Stimulated activated CD4-positive, alpha-beta T cell treated with anti-CD3 and anti-CD28 coated beads, Interleukin-1b, Interleukin-23, amount 100 ng/mL, for 1 hour (primary cell): ENCODE measurements at places on chromosomes 2 and 18.

DNA sequence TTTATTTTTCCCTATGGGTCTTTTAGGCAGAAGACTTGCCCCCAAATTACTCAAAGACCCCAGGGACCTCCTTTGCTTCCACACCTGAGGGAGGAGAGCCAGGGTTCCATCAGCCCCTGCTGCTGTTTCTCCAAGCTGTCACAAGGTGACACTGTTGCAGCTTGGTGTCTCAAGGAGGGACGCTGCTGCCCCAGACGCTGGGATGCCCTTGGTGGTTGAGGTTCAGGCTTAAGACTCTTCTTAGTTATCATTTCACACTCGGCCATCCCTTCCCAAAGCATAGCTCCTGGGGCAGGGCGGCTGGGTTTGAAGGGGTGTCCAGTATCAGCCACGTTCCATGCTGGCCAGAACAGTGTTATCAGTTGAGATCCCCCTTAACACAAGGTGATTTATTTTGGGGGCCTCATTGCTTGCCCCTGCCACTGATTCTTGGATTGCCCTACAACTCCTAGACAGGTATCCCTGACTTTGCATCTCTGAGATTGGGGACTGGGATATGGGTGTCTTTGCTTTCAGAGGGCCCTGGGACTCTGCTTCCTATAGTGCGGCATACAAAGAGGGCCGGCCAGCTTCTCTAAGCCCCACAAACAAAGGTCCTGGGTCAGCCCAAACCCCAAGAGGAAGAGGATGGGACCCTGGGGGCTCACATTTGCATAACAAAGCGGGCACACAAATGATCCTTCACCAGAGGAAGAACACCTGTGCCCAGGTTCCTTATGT lies 22.7 kb downstream of the GPR55 start:
- DNase-seq = no peak

DNA sequence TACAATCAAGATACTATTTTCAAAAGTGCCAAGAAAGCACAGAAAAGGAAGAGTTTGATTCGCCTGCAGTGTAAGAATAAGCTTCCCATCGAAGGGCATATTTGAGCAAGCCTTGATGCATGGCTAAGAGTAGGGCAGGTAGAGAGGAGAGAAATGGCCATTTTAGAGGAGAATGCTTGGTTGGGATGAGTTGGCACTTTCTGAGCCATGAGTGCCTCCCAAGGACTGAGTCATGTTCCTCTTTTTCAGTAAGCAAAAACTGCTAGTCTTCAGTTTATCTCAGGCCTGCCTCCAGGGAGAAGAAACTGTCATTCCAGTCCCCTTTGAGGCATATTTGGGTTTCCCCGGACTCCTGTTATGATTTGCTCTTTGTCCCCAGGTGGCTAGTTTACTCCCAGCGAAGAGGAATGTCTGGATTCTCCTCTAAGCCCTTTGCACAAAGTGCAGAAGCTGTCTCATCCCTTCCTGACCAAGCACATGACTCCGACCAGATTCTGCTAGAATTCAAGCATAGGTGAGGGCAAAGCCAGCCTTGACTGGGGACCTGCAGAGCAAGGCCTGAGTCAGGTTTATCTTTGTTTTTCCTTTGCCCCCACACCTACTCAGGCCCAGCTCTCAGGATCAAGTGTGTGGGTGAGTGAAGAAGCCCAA lies 115.2 kb downstream of the TTC32 start:
- DNase-seq = no peak

DNA sequence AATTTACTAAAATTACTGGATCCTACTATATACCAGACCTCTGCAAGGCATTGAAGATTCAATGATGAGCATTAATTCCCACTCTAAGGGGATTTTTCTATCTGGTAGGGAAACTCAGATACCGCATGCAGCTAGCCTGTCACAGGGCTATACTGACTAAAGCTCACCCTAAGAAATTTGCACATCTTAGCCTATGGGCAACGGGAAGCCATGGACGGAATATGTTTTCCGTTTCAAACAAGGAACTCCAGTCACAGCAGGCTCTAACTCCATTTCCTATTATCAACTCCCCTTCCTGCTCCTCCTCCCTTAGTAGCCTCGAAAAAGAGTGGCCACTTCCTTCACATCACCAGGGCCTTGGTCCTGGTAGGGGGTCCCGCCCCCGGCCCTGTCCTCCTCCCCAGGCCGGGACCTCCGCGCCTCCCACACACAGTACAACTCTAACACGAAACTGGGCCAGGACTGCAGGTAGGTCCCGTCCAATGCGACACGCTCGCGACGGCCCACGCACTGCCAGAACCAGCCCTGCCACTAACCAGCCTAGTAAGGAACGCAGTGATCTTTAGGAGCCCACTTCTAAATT lies 659 bp upstream of the COX5B start:
- no peak for DNase-seq

DNA sequence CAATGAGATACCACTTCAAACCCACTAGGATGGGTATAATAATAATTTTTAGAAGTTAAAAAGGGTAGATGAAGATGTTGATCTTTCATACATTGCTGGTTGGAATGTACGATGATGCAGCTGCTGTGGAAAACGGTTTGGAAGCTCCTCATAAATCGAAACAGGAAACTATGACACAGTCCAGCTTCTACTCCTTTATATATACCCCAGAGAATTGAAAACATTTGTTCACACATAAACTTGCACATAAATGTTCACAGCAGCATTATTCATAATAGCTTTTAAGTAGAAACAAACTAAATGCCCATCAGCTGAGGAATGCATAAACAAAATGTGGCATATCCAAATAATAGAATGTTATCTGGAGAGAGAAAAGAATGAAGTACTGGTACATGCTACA lies 95.0 kb downstream of the STRADB start:
- no peak for DNase-seq

DNA sequence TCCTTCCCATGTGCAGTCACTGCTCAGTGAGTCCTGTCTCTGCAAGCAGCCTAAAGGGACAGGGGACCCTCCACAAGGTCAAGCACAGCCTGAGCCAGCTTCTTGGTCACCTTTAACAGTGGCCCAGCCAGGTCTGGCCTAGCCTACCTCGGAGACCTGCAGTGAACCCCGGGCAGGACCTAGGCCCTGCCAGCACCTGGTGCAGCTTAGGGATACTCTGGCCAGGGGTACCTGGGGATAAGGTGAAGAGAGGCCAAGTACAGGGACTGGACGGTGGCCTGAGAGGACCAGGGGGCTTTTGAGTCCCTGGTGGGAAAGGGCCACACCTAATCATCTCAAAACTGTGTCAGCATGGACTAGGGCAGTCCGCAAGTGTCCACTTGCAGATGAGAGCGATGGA lies 67.8 kb downstream of the EMX1 start:
- no peak for DNase-seq

DNA sequence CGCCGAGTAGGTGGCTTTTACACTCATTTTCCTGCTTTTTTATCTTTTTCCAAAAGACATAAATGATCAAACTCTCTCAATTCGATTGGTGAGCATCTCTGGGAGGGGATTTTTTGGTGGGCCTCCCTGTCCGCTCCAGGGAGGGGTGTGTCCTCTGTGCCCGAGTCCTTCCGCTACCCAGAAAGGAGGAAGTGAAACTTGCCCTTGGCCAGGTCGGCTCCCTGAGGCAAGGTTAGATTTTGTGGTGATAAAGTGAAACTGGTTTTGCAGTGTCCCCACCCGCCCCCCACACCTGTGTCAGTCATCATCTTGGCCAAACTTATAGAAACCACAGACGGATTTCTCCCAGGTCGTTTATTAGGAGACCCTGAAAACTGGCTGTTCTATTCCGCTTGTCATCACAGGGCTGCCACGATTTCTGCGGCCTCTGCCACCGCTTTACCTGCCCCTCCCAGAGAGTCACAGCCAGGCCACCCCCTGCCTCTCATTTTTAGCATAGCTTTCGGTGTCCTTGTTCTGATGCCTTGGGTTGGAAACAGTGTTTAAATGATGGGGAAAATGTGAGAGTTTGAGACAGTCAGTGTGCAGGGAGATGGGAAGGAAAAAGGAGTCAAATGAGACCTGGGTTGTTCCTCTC lies 93.6 kb downstream of the SH3BP4 start:
- DNase-seq = no peak

DNA sequence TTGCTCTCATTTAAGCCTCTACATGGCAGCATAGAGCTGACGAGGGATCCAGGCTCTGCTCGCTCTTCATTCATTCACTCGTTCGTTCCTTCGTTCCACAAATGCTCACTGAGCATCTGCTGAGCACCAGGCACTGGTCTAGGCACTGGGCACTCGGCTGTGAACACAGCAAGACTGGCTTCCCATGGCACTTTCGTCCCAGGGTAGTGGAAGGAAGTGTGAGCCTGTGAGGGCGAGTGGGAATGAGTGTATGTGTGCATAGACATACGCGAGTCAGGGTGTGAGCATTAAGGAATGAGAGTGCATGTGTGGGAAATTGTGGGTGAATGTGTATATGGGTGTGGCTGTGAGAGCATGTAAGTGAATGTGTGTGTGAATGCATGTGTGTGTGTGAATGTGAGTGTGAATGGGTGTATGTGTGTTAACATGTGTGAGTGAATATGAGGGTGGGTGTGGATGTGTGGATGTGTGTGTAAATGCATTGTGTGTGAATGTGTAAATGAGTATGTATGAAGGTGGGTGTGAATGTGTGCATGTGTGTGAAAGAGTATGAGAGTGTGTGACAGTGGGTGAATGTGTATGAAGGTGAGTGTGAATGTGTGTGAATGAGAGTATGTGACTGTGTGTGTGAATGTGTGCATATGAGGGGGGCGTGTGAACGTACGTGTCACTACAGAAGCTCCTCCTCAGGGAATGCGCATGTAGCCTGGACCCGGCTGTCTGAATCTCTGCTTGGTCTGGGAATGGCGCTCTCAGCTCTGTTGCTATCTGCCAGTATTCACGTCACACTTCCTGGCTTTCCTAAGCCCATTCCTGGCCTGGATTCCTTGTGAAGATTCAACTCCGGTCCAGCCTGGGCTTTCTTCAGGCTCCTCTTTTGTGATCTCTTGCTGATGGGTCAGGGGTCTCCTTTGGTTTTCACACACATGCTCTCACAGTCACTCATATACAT lies 28.8 kb downstream of the SNORC start:
- no peak for DNase-seq

DNA sequence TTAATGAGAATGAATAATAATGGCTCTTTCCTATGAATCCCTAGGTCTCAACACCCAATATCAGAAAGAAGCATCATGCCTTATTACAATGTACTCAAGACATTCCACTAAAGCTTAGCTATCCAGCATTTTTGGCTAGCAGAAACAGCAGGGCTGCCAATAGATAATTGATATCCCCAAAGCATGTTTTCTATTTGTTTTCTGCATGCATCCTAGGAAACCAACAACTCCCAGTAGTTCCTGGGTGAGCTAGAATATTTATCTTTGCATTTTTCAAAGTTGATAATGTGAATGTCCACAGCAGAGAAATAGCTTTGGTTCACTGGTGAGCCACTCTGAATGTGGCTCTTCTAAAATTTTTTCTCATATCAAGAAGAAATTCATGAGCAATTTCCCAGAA lies 5.8 kb upstream of the ANTXR1 start:
- DNase-seq = no peak

DNA sequence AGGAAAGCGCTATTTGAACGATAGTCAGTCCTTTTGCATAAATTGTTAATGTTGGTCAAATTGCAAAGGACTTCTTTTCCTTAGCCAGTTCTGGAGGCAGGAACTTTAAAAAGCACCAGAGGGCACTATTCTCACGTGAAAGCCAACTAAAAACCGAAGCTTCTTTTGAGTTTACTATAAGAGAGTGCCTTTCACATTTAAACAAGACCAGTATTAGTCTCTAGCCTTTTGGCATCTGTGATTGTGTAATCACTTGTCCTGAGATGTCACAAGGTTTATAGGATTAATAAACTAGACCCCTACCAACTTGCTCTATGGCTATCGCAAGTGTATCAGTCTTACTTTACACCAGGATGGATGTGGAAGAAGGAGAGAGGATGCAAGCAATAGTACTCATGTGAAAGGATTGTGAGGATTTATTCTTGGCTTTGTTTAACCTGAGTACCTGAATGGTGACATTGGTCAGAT lies 14.4 kb upstream of the STAT4 start:
- DNase-seq = no peak

DNA sequence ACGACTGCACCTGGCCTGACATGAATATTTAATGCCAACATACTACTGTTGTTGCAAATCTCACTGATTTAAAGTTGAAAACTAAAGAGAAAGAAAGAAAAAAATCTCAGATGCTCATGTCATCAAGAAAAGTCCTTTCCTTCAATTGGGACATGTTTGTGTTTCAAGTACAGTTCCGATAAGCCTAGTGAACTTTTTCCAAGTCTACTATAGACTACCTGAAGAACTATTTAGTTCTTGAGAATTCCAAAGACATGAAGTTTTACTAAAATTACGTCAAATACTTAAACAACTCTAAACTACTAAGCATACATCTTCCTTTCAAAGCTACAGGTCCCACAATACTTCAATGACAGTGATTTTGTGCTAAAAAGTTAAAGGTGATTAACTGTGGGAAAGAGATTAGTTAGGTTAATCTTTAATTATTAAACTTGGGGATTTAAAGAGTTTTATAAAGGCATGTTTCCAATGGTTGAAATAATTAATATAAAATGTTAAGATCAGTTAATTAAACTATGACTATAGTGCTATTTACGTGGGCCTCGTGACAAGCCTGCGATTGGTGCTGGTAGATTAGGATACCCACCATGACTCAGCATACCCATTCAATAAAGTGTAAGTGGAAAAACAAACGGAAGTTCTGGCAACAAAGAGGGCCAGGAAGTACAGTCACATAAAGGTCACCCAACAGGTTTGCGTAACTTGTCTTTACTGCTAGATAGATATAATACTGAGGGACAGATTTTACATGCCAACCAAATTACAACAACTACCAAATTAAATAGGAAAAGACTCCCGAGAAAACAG lies 55.5 kb downstream of the SEPTIN10 start:
- DNase-seq = no peak
